Glomerular endothelial cell (primary cell): ENCODE measurements at places on chromosomes 2 and 18. TPM values are rescaled to one million over a fixed set of nuclear protein-coding genes. Genes with fewer than 3 reads are reported as not detected.

- no peak for DNase-seq
These were observed 86.7 kb downstream of the IRS1 start for GRCh38 chr2:226712941-226713340.

DNA sequence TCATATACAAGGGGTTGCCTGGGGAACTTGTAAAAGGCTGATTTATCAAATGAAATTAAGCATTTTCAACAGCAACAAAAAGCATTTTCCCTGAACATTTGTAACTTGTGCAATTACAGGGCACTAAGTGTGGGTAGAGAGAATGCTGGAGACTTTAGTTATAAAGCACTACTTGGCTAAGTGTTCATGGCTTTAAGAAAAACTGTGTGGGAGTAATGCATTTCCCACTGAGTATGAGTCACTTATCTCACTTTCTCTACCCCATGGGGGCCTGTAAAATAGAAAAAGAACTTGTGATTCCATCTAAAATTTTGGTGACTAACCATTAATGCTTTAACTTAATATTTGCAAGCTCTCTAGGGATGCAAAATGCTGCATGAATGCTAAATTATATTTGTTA is 193.4 kb downstream of the CCDC102B start:
- no peak for DNase-seq

DNA sequence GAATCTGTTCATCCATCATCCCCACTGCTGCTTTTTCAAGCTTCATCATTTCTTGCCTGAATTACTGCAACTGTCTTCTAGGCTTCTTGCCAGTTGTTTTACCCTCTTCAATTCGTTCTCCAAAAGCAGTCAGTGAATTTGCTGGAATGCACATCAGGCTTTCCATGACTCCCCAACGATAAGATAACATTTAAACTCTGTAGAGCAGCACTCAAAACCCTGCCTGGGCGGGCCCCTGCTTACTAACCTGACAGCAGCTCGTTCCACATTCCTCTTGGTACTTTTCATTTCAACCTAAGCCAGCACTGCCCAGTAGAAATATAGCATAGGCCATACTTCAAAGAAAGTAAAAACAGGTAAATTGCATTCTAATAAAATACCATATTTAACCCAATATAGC is 342.9 kb downstream of the SUCLG1 start:
- no peak for DNase-seq

GRCh38 chr2:88599527-88599926 is 27.7 kb downstream of the EIF2AK3 start:
- no peak for DNase-seq

DNA sequence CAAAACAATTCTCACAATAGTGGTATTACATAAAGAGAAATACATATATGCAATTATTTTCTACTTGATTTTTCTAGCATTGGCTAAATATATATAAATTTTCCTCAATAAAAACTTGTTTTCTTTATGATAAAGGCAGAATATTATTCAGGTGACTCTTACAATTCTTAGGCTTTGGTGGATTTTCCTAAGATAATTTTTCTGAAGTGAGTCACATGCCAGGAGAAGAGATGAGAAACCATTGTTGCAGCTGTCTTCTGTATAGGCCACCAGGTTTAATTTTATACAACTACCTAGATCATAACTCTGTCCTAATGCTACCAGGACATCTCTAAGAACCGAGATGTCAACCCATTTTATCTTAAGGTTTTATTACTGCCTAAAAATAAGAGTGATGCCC is 552.4 kb upstream of the CDH2 start:
- no peak for DNase-seq

DNA sequence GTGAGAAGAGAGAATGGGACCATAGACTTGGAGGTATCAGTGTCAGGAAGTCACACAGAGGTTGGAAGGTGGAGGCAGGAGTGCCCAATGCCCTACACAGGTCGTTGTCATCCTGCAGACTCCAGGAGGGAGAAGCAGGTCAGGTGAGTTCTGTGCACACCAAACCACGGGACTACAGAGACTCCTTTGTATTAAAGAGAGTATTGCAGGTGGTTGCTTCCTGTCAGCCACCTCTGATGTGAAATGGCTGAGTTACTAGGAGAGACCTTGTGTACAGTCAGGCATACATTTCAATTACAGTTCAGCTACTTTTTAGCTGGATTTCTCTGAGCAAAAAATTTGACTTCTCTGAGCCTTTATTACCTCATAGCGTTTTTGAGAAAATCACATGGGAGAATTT is 51.6 kb downstream of the SPP2 start:
- no peak for DNase-seq

ATP6V1C2 gene
- total RNA-seq, result not detected in 2 replicates

DNA sequence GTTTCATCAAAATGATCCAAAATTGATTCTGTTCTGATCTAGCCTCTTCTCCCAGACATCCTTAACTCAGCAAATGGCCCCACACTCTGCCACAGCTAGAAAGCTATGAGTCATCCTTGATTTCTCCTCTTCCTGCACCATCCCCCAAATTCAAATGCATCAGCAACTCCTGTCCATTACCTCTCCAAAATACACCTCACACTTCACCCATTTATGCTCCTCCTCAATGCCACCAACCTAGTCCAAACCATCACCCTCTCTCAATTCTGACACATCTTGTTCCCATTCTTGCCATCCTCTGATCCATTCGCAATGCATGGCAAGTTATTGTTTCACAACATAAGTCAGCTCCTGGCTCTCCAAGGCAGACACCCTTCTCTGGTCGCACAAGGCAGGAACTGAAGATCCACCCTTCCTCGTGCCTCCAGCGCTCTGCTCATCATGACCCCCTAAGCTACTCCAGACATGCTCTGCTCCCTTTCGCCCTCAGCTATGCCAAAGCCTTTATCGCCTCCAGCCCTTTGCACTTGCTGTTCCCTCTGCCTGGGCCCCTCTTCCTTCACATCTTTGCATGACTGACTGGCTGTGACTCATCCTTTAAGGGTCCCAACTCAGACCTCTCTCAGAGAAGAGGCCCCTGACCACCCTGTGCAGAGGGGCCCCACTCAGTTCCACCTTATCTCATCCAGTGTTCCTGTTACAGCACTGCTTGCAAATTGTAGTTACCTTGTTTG is 83.6 kb downstream of the MREG start:
- DNase-seq, result no peak

DNA sequence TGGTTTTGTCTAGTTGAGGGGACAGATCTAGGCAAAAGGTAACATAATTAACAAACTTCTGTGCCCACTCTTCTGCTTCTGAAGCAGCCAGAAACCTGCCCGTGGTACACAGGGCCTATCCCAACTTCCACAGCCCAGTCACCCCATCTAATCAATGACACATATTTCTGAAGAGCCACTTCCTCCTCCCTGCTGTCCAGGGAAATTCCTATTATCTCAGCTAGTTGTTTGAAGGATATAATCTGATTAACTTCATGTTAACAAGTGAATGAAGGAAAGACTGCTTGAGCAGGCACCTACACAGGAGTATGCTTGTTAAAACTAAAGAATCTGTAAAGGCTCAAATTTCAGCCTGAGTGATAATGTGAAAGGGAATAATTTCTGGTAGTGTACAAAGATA is 61.4 kb downstream of the CCDC148 start:
- no peak for DNase-seq

HRH4 gene
- not detected in 2 replicates for total RNA-seq
